ENCODE measurements at places on chromosomes 5 and 9.

DNA sequence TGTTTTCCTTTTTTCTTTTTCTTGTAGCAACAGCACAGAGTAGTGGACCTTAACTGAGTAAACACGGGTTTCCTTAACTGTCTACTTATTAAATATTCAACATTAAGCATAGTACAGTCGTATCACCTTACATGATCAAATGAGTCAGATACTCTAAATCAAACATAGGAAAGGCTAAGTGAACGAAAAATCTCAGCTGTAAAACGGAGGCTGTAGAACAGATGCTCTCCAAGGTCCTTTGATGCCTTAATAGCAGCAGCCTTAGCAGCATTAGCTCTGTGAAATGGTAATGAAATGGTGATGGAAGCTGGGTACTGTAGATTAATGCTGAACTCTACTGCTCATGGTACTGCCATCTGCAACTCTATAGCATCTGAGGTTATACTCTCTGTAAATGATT lies 1433.3 kb upstream of the C9orf72 start:
- no peak for DNase-seq

DNA sequence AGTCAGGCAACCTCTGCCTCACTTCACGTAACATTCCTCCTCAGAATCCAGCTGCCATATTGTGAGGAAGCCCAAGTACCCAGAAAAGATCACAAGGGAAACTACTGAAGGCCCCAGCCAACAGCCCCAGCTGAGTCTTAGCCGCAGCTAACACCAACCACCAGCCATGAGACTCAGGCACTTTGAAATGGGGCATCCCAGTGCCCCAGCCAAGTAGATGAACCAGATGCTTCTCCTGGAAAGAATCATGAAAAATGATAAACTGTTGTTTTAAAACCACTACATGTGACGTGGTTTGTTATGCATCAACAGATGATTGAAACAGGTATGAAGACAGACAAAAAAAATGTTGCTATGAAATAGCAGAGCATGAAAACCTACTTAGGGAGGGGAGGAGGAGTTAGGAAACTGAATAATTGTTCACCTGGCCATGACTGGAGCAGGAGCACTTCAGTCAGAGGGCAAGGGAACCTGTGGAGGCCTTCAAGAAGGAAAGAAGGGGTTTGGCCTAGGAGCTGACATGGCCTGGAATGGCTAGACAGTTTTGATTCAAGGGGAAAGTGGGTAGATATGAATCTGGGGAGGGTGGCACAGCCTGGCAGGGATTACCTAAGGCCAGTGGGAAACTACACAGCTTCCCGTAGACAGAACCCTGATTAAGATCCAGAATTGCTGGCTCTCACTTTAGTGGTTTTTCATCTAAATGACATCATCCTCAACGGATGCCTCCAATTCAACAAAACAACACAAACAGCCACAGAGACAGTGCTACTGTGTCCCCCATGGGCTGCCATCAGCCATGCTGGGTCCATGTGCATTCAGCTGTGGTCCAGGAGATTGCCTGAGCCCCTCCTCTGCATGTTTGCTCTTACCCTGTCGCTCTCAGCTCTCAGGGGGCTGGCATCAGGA lies 211.6 kb downstream of the SYK start:
- DNase-seq: no peak

DNA sequence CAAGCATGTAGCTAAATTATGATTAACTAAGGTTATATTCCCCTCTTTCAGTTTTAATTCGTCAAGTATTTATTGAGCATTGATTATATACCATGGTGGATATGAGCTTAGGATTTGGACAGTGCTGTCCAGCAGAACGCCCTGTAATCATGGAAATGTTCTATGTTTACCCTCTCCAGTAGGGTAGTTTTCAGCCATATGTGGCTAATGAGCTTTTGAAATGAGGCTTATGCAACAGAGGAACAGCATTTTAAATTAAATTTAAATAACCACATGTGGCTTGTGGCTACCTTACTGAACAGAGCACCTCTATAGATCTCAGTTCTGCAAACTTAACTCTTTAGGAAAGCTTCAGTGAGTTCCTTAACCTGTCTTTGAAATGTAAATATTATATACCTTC lies 59.1 kb downstream of the JMY start:
- no peak for DNase-seq

GRCh38 chr9:130026583-130027340 lies 16.2 kb downstream of the FNBP1 start:
- DNase-seq: no peak

DNA sequence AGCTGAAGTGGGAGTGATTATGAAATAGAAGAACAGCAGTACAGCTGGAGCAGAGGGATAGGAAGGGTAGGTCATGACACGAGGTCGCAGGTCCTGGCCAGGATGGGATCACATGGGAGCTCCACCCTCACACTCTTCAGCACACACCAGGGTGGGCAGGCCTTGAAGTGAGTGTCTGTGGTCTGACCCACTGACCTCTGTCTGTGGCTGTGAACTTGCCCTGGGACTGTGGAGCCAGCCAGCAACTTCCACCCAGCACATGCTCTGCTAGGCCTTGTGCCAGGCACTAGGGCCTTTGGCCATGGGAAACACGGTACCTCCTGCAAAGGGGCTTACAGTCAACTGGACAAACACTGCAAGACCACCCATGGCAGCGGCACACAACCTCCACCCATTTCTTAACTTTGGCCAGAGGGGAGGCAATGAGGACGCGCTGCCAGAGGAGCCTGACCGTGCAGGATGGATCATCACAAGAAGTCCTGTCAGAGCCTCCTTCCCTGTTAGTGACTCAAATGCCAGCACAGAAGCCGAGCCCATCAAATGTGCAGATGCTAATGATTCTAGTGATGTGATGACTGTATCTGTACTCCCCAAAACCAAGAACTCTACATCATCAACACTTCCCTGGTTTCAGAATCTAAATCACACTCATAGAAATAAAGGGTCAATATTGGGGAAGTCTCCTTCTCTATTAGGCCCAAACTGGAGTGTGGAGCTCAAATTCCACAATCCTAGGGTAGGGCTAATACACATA lies 113.6 kb downstream of the DPYSL3 start:
- peak; percentile 81 for DNase-seq

DNA sequence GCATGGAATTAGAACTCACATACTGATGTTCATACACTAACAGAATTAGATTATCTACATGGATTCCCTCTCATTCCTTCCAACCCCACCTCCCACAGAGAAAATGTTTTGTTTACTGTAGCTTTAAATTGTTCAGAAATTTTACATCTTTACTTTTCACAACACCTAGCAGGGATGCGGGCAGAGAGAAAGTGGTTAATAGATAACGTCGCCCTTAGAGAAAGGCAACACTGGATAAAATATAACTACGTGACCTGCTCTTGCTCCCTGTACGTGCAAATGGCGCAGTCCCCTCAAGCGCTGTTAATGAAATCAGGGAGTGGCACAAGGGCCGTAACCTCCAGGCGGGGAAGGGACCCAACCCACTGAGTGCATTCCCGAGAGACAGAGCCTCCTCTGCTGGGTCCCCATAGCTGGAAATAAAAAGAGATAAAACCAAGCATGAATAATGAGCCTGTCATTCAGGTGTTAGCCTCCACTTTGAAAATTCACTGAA lies 125.3 kb upstream of the DAPK1 start:
- DNase-seq: no peak

GRCh38 chr5:165497707-165498106 lies 1992.3 kb downstream of the MAT2B start:
- DNase-seq: peak; percentile 20

DNA sequence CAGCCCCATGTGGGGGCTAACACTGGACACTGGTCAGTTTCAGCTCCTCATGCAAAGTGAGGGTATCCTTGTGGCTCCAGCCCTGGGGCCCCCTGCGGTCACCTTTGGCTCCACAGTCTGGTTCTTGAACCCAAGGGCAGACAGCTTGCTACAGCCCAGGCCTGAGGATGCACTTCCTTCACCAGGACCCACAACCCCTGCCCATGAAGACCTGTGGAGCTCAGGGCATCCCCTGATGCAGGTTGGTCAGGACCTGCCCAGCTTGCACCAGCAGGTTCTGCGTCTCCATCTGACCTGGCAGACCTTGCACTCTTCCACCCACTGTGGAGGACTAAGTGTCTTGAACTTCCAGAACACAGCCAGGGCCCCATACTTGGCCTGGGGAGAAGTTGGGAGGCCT lies 3.7 kb upstream of the MRNIP start:
- DNase-seq: no peak

GRCh38 chr5:179827680-179828079 lies 7.0 kb downstream of the SQSTM1 start:
- DNase-seq: peak; percentile 70

DNA sequence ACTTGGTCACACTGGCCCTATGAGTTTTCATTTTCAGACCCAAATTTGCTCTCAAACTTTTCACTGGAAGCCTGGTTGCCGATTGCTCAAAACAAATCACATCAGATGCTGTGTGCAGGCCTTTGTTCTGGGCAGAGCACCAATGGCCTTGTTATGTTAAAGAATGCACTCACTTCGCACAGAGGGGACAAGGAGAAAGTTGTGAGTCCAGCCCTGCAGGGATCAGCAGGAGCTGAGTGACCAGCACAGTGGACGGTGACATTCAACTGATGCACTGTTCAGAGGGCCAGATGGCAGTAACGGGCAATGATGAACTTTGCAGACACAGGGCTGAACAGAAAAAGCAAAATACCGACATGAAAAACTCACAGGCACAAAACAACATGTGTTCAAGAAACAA lies 86.1 kb downstream of the BARX1 start:
- DNase-seq: no peak

- peak; percentile 19 for DNase-seq
Measured at GRCh38 chr5:144205141-144205551, 34.5 kb downstream of the KCTD16 start.

DNA sequence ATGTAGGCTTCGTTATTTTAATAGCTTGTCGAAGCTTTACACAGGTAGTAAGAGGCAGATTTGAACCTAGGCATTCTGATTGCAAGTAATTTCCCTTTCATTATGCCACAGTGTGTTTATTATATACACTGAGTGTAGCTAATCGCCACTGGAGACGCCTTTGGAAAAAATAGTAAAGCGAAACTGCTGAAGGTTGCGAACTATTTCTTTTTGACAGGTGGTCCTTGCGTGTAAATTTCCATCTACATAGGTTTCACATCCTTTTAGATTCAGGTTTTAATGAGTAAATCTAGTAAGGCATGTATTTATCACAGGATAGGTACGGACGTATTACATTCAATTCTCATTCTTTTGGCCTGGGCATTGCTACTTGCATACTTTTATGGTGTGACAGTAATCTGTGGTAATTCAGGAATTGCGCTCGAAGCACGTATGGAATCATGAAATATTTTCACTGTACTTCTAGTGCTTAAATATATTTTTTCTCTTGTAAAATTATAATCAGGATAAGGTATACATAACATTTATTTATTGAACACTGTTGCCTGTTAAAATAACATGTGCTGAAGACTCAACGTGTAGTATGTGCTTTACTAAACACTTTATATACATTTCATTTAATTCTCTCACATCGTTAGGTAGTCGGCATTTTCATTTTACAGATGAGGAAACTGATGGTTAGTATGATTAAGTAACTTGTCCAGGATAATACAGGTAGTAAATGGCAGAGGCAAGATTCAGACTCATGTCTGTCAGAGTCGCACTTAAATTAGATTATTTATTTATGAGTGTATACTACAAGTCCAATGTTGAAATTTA lies 1.8 kb downstream of the MARCHF6 start:
- DNase-seq: peak; percentile 31

DNA sequence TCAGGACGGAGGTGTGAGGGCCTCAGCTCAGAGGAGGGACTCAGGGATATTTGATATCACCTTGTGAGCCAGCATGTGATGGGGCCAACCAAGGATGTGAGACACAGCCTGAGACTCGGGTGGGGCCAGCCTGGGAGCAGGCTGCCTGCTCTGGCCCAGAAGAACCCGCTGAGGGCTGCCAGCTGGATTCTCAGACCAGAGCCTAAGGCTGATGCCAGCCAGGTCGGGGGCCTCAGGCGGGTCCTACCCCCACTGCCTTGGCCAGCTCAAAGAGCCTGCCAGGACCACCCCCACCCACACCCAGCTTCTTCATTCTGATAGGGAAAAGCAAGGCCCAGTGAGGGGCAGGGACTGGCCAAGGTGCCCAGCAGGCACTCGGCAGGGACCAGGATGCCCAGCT lies 20.3 kb upstream of the DUSP1 start:
- no peak for DNase-seq

DNA sequence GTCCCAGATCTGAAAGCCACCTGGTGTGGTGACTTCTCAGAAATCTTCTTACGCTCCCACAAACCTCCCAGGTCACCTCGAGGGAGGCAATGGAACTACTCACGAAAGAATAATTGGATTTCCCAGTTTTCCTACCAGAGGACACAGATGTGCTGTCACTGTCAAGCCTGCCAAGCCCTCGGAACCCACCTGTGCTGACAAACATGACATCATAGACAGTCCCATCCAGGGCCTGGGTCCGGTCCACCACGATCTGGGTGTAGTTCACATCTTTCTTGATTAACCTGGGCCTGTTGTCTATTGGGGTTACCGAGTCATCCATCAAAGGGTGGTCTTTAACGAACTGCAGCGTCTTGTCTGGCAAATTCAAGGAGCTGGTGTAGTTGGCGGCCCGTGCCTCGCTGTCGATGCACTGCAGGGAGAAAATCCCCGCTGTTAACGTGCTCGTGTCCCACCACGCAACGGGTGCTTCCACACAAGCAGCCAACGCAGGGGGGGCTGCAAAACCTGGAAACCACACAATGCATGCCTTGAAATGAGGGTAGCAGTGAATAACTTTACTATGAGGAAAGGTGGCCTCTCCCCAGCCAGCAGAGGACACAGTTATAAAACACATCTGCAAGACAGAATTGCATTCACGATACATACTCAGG lies 69.0 kb downstream of the SECISBP2 start:
- DNase-seq: no peak

DNA sequence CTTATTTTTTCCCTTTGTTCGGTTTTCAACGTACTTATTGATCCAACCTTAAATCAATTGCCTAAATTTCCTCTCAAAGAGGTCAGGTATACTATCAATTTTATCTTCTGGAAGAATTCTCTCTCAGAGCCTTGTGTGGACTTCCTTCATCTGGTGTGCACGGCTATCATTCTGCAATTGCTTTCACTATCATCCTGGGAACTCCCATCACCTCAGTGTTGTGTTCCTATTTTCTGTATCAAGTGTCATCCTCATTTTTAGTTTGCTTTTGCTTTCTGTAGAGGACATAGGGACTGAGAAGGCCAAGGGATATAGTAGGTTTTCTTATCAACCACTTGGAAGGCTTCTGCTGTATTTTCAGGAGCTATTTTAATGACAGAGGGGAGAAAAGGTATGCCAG lies 11.3 kb downstream of the STOM start:
- DNase-seq: no peak

- DNase-seq: no peak
Measured at GRCh38 chr9:136921718-136922117, 22.8 kb downstream of the FBXW5 start.

GRCh38 chr9:114496011-114496410 lies 9.3 kb downstream of the WHRN start:
- DNase-seq: no peak

DNA sequence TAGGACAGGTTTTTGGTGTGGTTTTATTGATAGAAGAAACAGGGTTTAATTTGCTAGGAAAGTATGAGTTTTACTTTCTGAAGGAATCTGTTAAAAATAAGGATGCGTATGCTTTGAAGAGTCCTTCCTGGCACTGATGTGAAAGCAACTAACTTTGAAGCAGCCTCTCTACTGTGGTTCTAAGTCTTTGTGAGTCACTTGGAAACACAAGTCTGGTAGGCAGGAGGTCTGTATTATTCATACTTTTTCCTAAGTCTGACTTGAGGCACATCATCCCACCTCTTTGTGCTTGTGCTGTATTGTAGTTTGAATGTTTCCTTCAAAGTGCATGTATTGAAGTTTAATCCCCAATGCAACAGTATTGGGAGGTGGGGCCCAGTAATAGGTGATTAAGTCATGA lies 129.0 kb downstream of the TAF11L14 start:
- no peak for DNase-seq

Data from RPMI7951 (cell line).